Suppressor macrophage treated with lipopolysaccharide for 4 hours (primary cell): ENCODE measurements at places on chromosomes 7 and 10.

DNA sequence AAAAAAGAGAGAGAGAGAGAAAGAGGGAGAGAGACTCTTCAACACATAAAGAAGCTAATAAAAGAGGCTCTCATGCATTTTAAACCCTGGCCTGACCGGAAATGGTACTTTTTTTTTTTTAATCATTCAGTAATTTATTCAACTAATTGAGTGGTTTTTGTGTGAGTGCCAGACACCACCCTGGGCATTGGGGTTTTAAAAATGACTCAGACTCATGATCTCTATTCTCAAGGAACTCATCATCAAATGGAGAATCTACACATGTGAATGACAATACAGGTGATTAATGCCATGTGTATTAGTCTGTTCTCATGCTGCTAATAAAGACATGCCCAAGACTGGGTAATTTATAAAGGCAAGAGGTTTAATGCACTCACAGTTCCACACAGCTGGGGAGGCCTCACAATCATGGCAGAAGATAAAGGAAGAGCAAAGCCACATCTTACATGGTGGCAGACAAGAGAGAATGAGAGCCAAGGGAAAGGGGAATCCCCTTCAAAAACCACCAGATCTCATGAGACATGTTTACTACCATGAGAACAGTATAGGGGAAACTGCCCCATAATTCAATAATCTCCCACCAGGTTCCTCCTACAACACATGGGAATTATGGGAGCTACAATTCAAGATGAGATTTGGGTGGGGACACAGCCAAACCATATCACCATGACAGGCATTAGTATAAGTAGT lies 158.5 kb upstream of the AUTS2 start:
- no peak for DNase-seq

DNA sequence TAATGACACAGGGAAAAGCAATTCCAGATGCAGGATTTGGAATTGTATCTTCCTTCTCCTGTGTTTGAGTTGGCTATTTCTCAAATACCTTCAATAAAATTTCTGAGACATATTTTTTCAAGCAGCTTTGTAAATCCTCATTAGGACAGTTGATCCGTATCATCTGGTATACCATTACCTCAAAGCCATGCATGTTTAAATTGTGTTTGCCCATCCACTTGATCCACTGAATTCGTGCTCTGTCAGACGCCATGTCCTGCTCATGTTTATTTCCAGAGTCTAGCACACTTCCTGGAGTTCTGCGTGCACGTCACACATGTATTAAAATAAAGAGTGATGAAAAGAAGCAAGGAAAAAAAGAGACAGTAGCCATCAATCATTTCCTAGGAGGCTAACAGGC lies 141.8 kb upstream of the CDC14C start:
- DNase-seq, result no peak

GRCh38 chr10:19824381-19825342 lies 8.4 kb downstream of the PLXDC2 start:
- DNase-seq, result peak; percentile 78

DNA sequence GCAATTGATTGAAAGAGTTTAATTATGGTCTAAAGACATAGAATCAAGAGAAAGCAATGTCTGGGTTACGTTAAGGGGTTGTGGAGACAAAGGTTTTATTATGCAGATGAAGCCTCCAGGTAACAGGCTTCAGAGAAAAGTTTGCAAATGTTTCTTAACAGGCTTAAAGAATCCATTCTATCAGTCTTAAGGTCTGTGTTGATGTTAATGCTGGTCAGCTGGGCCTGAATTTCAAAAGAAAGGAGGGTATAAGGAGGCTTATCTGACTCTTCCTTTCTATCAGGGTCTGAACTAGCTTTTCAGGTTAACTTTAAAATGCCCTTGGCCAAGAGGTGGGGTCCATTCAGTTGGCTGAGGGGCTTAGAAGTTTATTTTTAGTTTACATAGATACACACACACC lies 1004.5 kb upstream of the C7orf33 start:
- no peak for DNase-seq

- DNase-seq, result no peak
Observed at GRCh38 chr10:3530783-3531645, 254.0 kb downstream of the KLF6 start.

- DNase-seq, result no peak
Observed at GRCh38 chr7:108511939-108512338, 14.0 kb downstream of the PNPLA8 start.

GRCh38 chr7:37208528-37208927 lies 240.1 kb downstream of the ELMO1 start:
- peak; percentile 92 for DNase-seq

DNA sequence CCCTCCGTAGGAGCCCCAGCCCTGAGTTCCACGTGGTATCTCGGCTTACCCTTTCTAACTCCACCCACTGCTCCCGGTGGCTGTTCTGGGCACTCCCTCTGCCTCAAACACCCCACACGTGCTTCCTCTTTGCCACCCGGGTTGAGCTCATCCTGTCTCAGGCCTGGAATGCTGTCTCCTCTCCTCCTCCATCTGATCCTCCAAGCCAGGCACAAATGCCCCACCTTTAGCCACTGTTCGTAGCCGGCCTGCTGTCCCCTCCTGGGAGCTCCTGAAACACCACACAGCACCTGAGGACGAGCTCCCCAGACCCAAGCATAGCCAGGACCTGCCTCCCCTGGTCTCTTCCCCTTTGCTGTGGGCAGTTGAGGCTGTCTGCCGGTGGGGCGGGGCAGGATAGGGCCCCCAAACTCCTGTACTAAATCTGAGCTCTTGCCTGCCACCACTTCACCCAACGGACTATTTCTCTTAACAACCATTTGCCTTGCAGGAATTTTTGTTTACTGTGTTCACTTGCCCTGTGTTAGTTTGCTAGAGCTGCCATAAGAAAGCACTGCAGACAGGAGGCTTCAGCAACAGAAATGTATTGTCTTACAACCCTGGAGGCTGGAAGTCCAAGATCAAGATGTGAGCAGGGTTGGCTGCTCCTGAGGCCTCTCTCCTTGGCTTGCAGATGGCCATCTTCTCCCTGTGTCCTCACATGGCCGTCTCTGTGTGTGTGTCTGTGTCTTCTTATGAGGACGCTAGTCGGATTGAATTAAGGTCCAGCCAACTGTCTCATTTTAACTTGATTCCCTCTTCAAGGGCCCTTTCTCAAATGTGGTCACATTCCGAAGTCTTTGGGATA lies 58.3 kb upstream of the SHH start:
- no peak for DNase-seq

DNA sequence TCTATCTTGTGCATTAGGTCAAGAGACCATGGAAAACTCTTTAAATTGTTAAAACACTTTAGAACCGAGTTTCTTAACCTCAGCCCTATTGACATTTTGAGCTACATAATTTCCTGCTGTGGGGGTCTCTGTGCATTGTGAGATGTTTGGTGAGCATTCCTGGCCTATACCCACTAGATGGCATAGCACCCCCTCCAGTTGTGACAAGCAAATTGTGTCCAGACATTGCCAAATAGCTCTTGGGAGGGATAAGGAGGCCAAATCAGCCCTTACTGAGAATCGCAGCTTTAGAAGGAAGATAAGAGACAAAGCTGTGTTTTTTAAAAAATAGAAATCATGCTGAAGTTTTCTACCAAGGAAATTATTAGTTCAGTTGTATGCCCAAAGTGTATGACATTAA lies 1158.5 kb upstream of the C7orf33 start:
- DNase-seq, result no peak

GRCh38 chr10:25753776-25754175 lies 180.3 kb upstream of the MYO3A start:
- DNase-seq, result peak; percentile 93

DNA sequence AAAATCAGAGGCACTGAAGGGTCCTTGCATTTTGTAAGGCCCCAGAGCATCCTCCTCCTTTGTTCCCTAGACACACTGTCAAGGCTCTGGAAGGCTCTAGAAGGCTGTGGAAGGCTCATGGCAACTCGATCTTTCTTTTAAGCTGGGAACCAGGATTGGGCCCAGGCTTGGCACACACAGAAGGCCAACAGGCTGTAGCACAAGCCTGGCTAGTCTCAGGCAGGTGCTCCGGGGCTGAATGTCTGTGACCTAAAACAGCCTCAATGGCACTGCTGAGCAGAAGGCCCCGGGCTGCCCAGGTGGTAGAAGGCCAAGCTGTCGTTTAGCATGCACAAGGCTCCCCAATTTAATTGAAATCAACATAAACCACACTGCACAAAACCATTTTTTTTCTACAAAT lies 55.7 kb downstream of the PRKAG2 start:
- DNase-seq, result no peak

DNA sequence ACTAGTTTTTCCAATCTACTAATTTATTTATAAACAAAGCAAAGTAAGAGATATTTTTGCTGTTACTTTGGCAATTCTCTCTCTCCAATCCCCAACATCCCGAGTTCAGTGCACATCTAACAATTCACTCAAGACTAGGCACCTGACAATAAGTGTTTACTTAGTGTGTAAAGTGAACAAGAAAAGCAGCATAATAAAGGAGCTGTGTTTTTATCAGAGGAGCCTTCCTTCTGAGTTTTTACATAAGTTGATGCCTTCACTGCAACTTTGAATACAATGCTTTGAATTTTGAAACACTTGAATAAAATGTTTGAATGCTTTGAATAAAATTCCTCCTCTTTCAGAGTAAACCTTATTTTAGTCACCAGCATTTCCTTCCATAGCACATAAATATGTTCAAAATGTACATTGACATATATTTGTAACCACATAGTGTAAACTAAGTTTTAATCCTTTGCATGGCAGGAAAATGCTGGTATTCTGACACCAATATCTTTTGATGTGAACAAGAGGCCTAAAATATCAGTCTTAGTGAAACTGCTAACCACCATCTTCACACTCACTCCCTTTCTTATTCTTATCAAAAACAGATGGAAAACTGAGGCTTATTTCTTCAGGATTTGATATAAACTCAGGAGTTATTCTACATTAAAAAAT lies 11.4 kb downstream of the PDK4 start:
- no peak for DNase-seq

GRCh38 chr7:26925768-26926167 lies 61.4 kb upstream of the SKAP2 start:
- DNase-seq, result no peak

DNA sequence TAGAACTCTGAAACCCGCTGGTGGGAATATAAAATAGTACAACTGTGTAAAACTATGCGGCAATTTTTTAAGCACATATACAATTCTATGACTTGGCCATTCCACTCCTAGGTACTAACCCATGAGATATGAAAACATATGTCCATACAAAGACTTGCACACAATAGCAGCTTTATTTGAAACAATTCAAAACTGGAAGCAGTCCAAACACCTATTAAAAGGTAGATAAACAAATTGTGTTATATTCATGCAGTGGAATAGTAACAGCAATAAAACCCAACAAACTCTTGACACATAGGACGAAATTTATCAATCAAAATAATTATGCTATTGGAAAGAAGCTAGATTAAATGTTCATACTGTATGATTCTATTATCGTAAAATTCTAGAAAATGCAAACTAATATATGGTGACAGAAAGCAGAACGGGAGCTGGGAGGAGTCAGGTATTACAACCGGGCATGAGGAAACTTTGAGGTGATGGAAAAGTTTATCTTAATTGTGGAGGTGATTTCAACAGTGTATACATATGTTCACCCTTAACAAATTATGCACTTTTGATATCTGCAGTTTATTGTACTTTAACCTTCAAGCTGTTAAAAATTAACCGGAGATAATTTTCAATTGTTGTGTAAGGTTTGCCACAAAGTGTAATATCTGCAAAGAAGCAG lies 803 bp upstream of the STK31 start:
- DNase-seq, result no peak

DNA sequence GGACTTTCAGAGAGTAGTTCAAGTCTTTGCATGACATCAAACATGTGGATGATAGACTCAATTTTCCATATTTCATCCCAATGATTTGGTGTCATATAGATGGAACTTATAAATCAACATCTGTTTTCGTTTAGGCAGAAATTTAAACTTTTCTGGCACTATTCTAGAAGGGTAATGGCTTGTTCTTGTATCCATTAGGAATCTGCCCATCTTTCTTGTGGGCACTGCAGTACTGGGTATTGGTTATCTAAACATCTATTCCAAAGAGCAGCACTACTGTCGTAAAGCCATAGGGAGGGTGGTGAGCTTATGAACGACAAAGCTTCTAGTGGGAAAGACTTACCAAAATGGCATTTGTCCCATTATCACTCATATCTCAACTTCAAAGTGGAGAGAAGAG lies 273.5 kb downstream of the TWIST1 start:
- no peak for DNase-seq
